ENCODE measurements at places on chromosomes 13 and 19. TPM values are rescaled to one million over a fixed set of nuclear protein-coding genes. Genes with fewer than 3 reads are reported as not detected.

- no peak for DNase-seq
Measured at GRCh38 chr13:110850006-110850405, 64.9 kb downstream of the ANKRD10 start.

DNA sequence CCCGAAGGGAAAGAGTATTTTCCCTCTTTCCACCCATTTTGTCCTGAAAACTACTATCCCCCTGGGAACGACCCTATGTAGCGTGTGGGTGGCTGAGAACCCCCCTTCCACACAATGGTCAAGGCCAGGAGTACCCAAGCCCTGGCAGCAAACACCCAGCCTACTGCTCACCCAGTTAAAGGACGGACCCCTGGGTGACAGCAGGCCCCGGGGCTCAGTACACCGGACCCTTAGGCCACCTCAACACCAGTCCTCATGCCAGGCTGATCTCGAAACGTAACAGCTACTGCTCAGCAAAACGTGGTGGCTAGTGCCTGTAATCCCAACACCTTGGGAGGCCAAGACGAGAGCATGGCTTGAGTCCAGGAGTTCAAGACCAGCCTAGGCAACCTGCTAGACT lies 1.4 kb downstream of the ANKRD27 start:
- DNase-seq = no peak

DNA sequence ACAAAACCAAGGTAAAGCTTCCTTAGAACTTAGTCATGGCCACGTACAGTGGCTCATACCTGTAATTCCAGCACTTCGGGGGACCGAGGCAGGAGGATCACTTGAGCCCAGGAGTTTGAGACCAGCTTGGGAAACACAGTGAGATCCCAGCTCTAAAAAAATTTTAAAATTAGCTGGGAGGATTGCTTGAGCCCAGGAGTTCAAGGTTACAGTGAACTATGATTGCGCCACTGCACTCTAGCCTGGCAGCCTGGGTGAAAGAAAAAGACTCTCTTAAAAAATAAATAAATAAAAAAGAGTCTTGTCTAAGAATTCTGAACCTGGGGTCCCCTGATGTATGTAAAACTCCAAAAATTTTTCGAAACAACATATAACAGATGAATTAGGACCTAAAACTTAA lies 34.9 kb downstream of the N4BP2L2 start:
- no peak for DNase-seq

DNA sequence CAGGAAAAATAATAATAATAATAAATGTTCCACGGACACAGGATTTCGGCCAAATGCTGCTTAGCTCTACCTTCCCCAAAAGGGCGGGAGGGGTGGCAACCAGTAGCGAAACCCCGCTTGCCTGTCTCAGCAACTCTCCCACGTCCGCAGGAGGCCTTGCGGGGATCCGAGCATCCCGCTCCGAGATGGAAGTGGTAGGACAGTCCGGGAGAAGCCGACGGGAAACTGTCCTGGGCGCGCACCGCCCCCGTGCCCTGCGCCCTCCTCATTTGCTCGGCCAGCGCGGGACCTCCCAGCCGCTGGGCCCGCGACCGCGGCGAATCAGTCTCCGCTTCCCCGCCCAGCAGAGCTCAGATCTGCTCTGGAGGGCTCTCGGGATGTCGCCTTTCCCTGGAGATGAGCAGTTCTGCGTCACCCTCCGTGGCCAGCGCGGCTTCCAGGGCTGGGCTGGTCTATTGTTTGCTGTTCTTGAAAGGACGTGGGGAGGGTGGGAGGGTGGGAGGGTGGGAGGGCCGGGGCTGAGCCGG lies 48.9 kb upstream of the PABPC3 start:
- DNase-seq = no peak

DNA sequence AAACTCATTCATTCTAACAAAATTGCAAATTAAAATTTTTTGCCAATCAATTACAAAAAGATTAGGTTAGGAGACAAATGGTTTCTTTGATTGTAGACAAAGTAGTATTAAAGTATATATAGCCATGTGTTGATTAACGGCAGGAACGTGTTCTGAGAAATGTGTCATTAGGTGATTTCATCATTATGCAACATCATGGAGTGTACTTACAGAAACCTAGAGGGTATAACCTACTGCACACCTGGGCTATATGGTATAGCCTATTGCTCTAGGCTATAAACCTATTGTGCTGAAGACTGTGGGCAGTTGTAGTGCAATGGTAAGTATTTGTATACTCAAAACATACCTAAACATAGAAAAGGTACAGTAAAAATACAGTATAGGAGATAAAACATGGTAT lies 906.8 kb upstream of the SPRY2 start:
- no peak for DNase-seq

GRCh38 chr19:3796358-3796757 lies 10.2 kb upstream of the MATK start:
- no peak for DNase-seq

DNA sequence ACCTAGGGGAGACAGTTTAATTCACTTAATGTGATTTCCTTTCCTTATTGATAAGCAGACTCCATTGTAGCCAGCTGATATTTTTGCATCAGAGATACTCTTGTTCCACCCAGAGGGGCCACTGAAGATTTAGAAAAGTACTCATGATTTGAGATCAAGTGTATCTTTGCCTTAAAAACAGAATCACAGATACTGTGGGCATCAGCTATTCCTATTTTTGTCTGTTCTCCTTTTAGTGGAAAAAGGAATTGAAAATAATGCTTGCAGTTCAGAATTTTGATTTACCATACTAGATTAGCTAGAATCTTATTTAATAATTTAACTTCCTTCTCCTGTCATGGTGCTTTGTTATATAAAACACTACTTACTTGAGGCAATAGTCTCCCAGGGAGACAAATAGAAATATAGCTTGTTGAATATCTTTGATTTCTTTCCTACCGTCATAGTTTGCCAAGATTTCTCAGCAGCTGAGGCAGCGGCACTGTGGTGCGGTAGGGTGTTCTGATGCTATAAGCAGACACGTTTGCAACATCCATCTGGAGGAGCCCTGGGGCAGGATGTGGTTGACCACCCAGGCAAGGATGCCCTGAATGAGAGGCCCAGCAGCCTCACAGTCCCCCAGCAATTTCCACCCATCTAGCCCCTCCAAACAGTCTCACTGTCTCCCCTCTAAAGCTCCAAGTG lies 47.0 kb upstream of the RAP2A start:
- no peak for DNase-seq

MIA gene
- not detected for total RNA-seq

- no peak for DNase-seq
Measured at GRCh38 chr19:42048992-42049391, 21.0 kb downstream of the GRIK5 start.

DNA sequence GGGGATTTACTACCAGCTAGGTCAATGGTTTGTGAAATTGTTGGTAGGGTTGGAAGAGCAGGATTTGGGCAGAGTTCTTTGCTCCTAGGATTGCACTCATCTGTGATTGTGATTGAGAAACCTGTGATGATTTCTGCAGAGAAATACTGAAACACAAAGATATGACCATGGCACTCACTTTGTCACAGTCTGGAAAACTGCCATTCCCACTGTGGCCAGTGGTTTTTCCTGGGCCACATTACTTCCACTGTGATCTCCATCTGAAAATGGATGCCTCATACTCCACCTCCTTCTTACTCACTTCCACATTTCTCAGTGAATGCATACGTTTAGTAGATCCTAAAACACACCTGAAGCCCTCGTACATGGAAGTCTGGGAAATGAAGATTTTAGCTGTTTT lies 593.2 kb downstream of the LMO7 start:
- DNase-seq = no peak

CEACAM4 gene
- 6.0 TPM for total RNA-seq

DMAC2 gene
- total RNA-seq = 33.0 TPM

ZNF816 gene
- total RNA-seq = 4.8 TPM

S1PR4 gene
- 5.0 TPM for total RNA-seq

C19orf81 gene
- total RNA-seq = not detected

DNA sequence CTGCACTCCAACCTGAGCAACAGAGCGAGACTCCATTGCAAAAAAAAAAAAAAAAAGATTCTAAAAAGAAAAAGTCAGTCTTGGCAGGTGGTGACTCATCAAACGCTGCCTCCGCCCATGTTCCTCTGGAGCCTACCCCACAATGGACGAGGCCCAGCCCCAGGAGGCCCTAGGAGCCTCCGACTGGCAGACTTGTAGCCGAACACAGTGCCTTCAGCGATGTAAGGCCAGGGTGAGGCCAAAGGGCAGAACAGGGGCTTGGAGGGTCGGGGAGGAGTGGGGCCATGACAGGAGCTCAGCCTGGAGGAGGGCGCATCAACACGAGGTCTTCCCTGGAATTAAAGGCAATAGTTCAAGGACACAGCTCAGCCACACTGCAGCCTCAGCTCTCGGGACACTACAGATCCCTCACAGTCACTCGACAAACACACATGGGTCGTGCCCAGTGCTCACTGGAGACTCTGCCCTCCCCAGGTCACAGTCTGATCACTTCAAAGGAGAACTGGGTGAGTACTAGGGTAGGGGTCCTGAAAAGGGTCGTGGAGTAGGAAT lies 5.1 kb downstream of the USE1 start:
- DNase-seq = no peak

DNA sequence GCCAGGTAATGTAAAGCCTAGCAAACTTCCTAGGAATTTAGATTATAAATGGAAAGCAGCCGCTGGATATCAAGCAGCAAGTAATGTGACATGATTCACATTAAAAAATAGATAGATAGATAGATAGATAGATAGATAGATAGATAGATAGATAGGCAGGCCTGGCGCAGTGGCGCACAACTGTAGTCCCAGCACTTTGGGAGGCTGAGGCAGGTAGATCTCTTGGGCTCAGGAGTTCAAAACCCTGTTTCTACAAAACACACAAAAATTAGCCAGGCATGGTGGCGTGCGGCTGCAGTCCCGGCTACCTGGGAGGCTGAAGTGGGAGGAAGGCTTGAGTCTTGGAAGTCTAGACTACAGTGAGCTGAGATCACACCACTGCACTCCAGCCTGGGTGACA lies 236.9 kb downstream of the SLITRK6 start:
- DNase-seq = no peak

DNA sequence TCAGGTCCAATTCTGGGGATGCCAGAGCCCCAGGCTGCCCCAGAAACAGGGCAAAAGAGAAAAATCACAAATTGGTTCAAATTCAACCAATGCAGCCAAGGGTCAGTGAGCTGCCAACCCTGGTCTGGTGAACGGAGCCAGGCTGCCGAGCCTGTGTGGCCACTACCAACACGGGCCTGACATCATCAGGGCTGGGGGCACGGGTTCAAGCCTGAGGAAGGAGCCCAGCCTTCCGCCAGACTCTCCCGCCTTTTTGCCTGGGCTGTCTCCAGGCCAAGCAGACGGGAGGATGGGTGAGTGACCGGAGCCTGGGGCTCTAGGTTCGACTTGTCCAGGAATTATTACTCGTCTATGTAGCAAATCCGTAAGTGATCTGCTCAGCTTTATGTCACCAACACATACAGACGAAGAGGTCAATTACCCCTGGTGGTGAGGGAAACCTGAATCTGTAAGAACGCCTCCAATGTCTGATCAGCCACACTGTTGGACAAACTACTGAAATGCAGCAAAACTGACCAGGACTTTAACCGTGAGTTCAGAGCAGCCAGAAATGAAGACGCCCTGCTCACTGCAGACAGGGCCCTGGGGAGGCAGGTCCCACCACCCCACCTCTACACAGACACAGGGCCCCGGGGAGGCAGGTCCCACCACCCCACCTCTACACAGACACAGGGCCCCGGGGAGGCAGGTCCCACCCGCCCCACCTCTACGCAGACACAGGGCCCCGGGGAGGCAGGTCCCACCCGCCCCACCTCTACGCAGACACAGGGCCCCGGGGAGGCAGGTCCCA lies 31.8 kb downstream of the RAB20 start:
- DNase-seq = no peak

IFNL1 gene
- not detected for total RNA-seq

MYPOP gene
- total RNA-seq = 10.2 TPM

DNA sequence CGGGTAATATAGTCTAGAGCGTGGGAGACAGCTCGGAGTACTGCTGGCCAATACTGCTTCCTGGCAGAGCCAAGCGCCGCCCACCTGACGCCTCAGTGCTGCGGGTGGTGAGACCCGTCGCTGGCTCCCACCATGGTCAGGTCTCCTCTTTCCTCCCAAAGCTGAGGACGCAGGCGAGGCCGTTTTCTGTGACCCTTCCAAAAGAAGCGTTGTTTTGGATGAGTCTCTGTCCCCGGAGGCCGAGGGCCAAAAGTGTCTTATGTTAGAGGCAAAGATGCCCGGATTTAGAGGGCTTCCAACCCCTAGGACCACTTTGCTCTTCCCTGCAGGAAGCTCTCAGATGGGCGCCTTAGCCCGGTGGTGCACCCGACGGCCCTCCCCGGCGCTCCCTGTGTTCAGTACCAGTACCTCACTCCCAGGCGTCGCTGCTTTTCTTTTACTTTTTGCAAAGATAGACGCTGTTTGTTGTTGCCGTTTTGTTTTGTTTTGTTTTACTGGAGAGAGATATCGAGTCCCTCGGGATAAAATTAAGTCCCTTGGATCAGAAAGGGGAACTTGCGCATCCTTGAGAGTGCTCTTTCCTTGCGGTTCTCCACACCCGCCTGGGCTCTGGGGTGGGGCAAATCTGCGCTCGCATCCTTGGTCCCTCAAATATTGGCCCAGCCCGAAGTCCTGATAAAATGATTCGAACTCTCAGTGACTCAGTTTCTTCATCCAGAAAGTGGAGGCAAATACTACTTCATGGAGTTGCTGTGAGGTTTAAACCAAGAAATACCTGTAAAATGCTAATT lies 7.0 kb downstream of the PDX1 start:
- DNase-seq = no peak

ZNF844 gene
- total RNA-seq = 3.0 TPM

LIM2 gene
- total RNA-seq = not detected
